ENCODE measurements at places on chromosomes 7 and 10. TPM values are rescaled to one million over a fixed set of nuclear protein-coding genes. Genes with fewer than 3 reads are reported as not detected.

DNA sequence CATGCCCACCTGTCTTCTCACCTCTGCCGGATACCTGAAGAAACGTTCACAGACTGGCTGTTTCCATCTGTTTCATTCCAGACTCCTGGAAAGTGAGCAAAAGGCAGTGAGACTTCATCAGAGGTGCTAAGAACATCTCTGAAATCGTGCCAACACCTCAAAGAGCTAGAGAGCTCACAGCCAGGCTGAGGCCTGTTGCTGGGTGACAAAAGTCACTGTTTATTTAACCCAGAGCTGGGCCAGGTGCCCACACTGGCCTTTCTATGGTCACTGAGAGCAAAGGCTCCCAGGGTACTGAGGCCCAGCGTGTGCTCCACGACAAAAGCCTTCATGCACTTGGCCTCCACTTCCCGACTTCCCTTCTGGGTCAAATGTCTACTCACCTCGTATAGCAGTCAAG lies 3.7 kb upstream of the NANOS1 start:
- peak; percentile 68 for DNase-seq

- no peak for DNase-seq
Measured at GRCh38 chr10:3714967-3715366, 70.0 kb downstream of the KLF6 start.

- DNase-seq, result no peak
Measured at GRCh38 chr10:23514321-23514720, 75.4 kb downstream of the OTUD1 start.

- no peak for DNase-seq
Measured at GRCh38 chr7:25940086-25940906, 211.7 kb upstream of the NFE2L3 start.

GRCh38 chr7:2123360-2123759 lies 109.4 kb downstream of the MAD1L1 start:
- DNase-seq, result no peak

DNA sequence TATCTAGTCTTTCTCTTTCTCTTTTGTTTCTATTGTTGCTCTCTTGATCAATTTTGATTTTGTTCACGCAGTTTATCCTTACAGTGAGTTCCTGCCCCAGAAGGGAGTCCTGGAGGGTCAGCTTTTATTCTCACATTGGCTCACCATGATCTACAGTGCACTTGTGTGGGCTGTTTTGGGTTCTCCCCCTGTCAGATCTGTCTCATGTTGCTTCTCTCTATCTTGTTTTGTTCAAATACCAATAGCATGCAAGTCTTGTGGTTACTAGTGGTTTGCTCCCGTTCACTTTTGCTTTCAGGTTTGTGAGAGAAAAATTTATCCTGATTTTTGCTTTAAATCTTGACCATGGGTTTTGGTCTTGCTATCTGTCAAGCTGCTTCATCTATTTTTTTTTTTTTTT lies 74.3 kb downstream of the PTN start:
- DNase-seq, result no peak

GRCh38 chr10:79055892-79056291 lies 12.9 kb upstream of the ZMIZ1 start:
- no peak for DNase-seq

- no peak for DNase-seq
Measured at GRCh38 chr7:122901250-122901649, 15.0 kb upstream of the CADPS2 start.

DNA sequence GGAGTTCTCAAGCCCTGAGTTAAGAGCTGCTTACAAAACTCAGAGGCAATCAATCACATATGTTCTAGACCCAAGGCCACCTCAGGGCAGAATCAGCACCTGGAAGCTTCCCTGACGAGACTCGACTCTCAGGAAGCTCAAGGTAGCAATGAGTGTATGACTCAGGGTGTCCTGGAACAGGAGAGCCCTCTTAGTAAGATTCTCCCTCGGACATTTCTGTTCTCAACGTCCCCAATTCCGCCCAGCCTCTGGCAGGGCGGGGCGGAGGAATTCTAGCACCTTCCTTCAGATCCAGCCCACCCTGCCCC lies 39.6 kb upstream of the PROSER2 start:
- DNase-seq, result no peak

DNA sequence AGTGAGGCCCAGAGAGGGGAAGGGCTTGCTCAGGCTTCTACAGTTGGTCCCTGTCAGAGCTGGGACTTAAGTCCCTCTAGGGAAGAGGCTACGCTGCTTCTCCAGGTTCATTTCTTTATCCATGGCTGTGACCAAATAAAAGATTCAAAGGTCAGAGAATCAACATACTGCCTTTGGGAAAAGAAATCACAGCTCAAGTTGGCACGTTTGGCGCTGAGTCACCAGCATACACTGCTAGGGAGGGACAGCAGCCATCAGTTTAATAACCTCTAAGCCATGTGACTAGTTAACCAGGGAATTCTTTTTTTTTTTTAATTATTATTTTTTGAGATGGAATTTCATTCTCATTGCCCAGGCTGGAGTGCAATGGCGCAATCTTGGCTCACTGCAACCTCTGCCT lies 28.4 kb upstream of the CRHR2 start:
- no peak for DNase-seq

GRCh38 chr7:159028508-159029401 lies 115.9 kb downstream of the VIPR2 start:
- DNase-seq, result no peak

DNA sequence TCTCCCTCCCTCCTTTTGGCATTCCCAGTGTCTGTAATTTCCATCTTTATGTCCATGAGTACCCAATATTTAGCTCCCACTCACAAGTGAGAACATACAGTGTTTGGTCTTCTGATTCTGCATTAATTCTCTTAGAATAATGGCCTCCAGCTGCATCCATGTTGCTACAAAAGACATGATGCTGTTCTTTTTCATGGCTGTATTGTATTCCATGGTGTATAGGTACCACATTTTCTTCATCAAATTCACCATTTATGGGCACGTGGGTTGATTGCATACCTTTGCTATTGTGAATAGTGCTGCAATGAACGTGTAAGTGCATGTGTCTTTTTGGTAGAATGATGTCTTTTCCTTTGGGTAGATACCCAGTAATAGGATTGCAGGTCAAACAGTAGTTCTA lies 576.8 kb downstream of the GALNT17 start:
- DNase-seq, result no peak

DNA sequence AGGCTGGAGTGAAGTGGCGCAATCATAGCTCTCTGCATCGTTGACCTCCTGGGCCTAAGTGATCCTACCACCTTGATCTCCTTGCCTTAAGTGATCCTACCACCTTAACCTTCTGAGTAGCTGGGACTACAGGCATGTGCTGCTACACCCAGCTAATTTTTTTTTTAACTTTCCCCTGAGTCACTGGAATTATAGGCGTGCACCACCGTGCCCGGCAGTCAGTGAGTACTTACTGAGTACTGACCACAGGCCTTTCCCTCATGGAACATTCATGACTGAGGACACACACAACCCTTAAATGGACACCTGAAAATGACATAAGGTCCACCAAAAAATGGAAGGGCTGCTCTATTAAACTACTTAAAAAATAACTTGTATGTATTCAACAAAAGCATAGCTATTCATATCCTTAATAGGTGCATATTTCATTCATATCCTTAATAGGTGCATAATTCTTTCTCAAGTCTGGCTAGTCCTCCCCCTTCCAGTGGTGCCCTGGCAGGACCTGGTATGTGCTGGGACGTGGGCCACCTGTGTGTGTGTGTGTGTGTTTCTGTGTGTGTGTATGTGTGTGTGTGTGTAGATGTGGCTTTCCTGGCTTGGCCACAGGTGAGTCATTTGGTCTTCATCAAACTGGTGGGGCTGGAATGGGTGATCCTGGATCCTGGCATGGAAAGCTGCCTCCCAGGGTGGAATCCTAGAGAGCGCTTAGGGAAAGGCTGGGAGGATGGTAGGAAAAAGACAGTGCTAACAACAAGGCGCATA lies 3.5 kb downstream of the FAM180A start:
- DNase-seq, result no peak

DNA sequence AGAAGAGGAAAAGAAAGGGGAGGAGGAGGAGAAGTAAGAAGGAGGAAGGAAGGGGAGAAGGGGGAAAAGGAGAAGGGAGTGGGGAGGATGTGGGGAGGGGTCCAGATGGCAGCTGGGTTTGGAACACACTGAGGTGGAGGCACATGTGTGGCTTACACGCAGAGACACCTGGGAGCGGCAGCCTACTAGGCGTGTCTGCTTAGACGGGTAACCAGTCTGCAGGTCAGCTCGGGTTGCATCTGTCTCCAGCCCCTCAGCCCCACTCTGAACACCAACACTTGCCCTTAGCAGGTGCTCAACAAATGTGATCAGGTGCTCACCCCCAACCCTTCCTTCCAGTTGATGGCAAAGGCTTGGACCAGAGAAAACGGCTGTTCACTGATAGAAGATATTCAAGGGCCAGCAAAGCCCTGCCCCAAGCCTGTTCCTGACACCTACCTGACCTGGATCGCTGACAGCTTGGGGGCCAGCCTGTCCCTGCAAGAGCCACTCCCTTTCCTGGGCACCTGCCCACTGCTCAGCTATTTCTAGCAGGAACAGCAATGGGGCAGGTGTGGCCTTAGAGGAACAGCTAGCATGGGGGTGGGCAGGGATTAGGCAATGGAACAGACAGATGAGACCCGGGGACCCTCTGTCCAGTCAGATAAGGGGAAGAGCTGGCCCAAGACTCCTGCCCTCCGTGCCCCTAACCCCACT lies 70.5 kb downstream of the SH3PXD2A start:
- DNase-seq, result no peak

DNA sequence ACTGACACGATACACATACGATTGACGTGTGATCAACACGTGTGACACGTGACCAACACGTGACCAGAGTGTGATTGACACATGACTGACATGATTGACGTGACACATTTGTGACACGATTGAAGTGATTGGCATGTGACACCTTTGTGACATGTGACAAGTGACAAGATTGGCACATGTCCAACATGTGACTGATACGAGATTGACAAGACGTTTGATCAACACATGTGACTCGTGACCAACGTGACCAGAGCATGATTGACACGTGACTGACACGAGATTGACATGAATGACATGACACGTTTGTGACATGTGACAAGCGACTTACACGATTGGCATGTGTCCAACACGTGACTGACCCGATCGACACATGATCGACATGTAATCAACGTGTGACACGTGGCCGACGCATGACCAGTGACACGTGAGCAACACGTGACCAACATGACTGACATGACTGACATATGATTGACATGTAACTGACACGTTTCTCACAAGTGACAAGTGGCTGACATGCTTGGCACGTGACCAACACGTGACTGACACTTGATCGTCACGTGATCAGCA lies 22.0 kb downstream of the CRPPA start:
- DNase-seq, result peak; percentile 56

DNA sequence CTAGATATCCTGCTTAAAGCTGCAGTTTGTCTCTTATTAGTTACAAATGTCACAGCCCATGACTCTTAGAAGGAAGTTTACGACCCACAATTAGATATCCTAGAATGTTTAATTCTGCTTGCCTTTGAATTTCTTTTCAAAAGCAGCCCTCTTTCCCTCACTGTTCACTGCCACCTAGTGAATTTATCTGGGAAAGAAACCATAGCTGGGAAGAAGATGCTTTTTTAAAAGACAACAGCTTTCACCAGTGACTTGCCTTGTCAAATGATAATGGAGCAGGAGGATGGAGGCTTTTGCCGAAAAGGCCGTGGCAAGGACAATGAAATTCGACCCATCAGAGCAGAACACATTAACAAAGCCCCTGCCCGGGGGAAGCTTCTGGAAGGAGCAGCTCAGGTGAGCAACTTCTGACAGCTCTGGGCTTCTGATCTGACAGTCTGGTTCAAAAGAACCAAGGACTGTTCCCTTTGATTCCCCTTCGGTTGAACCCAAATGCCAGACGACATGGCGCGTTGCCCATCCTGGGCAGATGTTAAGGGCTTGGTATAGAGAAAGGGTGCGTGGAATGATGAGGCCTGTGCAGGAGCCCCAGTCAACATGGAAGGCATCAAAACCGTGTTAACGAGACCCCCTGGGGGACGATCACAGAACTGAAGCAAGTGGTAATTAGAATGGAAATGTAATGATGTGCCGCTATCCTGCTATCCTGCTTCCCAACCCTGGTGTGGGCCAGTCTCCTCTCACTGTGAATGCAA lies 236.8 kb downstream of the FRMD4A start:
- peak; percentile 59 for DNase-seq

- no peak for DNase-seq
Measured at GRCh38 chr7:92648067-92648466, 57.9 kb upstream of the FAM133B start.

DNA sequence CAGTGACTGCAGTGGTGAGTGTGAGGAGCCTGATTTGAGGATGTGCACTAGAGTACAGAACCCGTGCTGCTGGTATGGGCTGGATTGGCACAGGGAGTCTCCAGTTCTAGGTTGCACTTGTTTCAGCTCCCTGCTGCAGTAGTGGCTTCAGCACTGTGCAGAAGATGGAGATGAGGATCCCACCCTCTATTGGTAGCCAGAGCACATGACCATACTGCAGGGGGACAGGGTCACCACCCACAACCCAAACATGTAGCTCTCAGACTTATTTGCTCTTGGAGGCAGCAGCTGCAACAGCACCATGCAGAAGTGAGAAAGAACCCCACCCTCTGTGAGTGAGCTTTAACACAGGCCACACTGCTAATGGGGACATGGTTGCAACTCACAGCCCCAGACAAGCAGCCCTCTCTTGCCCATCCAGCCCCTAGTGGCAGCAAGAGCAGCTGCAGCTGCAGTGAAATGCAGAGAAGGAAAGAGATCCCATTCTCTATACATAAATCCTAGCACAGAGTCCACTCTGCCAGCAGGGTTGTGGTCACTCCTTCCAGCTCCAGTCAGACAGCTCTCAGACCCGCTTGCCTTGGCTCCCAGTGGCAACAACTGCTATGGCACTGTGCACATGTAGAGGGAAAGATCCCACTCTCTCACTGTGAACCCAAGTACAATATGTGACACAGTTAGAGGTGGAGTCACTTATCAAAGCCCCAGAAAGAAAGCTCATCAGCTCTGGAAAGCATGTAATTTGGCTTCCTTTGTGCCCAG lies 51.4 kb upstream of the SCIN start:
- DNase-seq, result no peak

- no peak for DNase-seq
Measured at GRCh38 chr7:96380111-96380512, 58.2 kb upstream of the SLC25A13 start.

DNA sequence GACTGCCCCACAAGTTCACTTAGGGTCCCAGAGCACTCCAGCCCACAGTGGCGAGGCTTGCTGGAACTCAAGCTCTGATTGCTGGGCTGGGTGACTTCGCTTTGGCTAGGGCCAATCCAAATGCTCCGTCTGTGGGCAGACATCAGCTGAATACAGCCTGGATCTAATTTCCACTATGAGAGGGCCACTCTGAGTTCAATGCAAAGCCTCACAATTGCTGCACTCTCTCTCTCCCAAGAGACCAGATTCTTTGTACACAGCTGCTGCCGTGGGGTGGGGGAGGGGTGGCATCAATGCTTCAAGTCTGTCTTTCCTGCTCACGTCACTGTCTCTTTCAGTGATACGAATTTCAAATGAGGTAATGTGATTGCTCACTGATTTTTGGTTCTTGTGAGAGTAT lies 47.3 kb upstream of the BPGM start:
- DNase-seq, result no peak

SDK1 gene
- 3.2 TPM for total RNA-seq

CPXM2 gene
- 12.8 TPM for total RNA-seq

STRIP2 gene
- 16.7 TPM for total RNA-seq

CASP7 gene
- 17.2 TPM for total RNA-seq

CALHM3 gene
- total RNA-seq, result not detected

KCNMA1 gene
- 4.6 TPM for total RNA-seq

SPAM1 gene
- not detected for total RNA-seq

AMPH gene
- total RNA-seq, result 4.7 TPM

PLEKHS1 gene
- total RNA-seq, result not detected

Measured in right cardiac atrium (tissue), 5 donors.